Stimulated activated CD4-positive, alpha-beta T cell treated with anti-CD3 and anti-CD28 coated beads, TNF-alpha, amount 100 ng/mL, for 24 hours (primary cell): ENCODE measurements at places on chromosomes 2 and 18.

GRCh38 chr2:42978175-42978886 is 185.9 kb upstream of the HAAO start:
- DNase-seq = no peak

- no peak for DNase-seq
These were observed 479.3 kb upstream of the HS6ST1 start for GRCh38 chr2:128797937-128798336.

GRCh38 chr18:63367053-63367953 is at the start of gene KDSR:
Gene KDSR (minus strand): TSS chr18:63367206. CDS start chr18:63367118, 88 bp downstream.
- peak; percentile 83 for DNase-seq

DNA sequence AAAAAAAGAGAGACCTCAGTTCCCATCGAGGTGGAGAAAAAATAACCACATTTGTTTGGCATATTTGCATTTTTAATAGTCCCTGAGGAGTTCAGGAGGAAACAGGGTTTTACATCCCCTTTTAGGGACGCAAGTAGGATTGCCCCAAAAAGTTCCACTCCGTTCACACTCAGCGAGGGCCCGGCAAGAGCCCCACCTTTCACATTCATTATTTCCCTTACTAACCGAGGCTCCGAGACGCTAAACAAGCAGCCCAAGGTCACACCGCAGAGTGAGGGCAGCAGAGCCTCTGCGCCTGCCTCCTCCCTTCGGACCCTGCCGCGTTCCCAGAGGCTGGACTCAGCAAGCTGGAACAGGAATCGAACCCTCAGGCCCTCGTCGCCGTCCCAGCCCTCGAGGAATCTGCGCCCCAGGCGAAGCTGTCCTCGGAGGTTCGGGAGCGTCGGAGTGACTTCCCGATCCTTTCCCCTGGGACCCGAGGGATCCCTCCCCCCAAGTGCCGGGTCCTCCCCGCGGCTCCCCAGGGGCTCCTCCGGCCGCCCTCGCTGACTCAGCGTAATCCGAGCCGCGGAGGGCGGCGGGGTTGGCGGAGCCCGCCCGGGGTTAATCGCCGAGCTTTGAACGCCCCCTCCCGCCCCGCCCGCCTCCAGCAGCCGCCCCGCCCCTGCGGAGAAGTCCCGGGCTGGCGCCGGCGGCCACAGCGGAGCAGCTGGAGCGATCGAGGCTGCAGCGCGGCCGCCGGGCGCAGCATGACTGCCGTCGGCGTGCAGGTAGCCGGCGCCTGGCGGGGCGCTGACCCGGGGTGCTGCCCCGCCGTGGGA is at the start of gene TMEM37:
Gene TMEM37, plus strand, starts transcription at position 700 of the 821 bp plus-strand sequence. Its CDS starts 50 bp downstream, at position 750.
- DNase-seq = peak; percentile 5

- no peak for DNase-seq
These were observed 23.4 kb upstream of the PAX3 start for GRCh38 chr2:222322236-222322635.

- DNase-seq = no peak
These were observed 34.3 kb downstream of the MSH2 start for GRCh38 chr2:47437287-47437686.

- no peak for DNase-seq
These were observed 13.9 kb downstream of the AFTPH start for GRCh38 chr2:64537991-64538390.

GRCh38 chr18:23460285-23461273 is 7.5 kb downstream of the RIOK3 start:
- DNase-seq = no peak

DNA sequence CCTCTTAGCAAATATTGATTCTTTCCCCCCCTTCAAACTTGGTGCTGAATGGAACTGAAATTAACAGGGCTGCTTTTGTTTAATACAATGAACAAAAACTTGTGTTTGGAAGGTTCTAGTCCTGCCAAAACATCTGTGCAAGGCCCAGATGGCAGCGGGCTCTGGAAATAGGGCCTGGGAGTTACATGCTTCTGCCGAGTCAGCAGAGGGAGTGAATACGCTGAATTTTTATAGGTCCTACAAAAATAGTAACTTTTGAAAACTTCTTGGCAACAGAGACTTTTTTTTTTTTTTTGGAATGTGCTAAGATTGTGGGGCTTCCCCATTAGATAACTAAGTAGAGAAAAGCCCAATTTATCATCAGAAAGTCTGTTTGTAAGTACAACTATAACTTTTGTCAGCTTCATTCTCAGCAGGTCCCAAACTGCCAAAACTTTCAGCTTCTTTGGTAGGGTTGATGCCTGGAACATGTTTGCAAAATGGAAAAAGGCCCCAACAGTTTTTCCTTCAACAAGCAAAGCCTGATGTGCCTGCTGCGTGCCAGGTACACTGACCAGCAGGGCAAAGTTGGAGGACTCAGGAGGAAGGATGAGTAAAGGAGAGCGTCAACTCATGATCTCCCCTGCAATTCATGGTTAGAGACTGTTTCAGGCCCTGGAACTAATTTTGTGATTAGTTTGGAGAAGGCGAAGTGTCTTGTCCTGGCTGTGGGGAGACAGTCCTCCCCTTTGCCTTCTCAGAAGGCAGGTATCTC is 45.1 kb upstream of the HDAC4 start:
- DNase-seq = no peak

- DNase-seq = peak; percentile 80
These were observed 209.4 kb upstream of the TRIB2 start for GRCh38 chr2:12507295-12507694.

DNA sequence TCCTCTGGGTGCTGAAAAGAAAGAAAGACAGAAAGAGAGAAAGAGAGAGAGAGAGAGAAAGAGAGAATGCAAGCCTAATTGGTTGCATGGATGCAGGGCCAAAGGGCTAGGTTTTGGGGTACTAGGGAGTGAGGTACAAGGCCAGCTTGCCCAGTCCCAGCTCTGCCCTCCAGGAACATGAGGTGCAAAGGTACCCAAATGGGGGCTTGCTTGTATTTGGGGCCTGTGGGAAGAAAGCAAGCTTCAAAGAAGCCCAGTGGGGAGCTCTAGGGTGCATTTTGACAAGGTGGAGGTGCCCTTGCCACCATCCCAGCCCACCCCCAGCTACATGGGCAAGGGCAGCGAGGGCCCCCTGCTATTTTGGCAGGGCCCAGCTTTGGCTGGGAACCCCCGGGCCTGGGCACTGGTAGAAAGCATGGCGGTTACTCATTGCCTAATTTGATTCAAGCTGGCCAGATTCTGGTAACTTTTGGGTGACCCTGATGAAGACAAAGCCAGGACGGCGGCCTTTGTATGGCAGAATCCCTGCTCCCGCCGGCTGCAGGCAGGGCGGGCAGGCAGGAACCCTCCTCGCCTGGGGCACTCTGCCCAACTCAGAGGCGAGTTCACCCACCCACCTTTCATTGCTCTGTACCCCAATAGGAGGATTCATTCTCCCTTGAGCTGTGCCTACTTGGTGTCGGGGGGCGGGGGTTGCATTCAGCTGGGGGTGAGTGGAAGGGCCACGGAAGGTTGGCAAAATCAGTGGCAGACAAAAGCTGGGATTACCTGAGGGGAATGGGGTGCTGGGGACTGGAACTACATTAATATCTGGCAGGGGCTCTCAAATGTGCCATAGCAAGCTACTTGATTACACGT is 537 bp upstream of the HOXD4 start:
- DNase-seq = no peak

DNA sequence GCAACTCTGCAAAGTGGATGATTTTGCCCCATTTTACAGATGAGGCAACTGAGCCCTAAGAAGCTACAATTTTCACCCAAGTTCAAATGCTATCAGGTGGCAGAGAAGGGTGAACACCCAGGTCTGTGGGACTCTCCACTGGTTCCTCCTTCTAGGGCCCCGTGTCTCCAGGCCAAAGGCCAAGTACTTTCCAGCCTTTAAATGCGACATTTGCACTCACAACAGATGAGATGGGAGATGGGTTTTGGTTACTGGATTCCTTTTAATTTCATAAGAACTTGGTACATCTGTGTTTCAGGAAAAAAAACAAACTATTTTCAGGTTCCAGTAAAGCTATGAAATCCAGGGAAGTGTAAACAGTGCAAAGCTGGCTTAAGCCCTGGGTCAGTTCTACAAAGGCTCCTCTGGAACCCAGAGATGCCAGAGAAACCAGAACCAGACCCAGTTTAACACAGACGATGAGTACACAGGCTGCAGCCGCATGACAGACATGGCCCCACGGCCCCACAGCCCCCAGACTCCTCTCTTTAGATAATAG is 361.7 kb downstream of the ANAPC1 start:
- no peak for DNase-seq

DNA sequence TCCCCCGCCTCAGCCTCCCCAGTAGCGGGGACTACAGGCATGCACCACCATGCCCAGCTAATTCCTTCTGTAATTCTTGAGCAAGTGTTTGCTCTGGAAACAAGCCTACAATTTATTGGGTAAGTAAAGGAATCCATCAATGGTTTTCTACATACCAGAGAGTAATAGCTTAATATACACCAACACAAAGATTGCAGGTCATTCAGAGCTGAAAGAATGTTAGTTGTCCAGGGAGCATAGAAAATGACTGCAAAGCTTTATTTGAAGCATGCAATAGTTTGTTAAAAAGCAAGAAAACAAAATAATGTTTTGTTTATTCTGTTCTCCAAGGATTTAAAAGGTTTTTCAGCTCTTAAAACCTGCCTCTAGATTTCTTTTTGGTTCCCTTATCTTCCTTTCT is 5.6 kb downstream of the IDH1 start:
- no peak for DNase-seq

DNA sequence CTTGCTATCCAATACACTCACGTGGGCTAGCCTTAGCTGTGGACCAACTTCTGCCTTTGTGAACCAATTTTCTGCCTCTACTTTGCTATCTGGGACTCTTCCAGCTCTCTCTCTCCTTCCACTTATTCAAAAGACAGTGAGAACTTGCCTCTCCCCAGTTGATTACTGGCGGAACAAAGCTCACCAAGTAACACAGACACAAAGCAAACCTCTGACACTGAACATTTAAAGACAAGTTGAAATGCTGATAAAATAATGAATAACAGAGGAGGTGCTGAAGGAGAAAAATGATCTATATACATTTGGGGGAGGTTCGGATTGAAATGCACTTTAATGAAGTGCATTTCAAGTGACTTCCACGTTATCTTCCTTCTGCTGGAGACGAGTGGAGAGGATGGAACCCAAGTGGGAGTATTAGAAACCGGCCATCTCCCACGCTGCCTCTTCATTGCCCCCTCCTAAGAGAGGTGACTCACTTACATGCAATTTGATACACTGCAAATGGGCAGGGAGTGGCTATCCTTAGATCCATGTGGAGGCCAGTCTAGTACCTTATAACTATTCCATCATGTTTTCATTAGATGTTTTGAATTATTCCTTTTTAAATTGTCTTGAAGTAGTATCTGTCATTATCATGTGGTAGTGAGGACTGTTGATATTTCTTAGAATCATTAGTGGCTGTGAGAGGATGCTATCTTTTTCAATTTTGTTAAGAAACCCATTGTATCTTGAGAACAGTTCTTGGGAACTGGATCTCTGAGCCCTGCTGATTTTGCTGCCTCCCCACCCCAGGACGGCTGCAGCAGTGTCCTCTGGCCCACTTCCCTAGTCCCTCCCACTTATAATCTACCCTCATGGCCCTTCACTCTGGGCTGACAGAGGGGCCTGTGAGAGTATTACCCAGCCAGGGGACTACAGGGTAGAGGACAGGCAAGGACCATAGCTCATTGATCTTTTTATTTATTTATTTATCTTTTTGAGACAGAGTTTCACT is 6.0 kb upstream of the GLI2 start:
- no peak for DNase-seq

DNA sequence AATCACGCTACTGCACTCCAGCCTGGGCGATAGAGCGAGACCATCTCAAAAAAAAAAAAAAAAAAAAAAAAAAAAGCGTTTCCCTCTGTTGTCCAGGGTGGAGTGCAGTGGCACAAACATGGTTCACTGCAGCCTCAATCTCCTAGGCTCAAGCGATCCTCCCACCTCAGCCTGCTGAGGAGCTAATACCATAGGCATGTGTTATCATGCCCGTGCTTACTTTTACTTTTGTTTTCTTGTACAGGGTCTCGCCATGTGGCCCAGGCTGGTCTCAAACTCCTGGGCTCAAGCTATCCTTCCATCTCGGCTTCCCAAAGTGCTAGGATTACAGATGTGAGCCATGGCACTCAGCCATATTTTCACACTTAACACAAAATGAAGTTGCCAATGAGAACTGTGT is 37.5 kb downstream of the PSME4 start:
- DNase-seq = no peak

DNA sequence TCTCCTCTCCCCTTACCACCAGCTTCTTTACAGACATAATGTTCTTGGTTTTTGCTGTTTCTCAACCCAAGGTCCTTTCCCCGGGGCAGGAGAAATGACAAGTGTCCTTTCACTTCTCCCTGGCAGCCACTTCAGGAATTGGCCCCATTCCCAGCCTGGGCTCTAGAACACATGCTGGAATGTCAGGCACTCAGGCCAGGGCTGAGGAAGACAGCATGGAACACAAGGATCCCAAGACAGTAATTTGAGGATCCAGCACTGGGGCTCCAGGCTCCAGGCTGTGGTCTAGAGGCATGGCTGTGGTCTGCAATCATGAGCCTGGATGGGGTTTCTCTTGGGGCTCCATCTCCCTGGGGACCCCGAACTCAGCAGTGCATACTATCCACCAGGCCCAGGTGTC is 201.4 kb downstream of the CELF4 start:
- no peak for DNase-seq

DNA sequence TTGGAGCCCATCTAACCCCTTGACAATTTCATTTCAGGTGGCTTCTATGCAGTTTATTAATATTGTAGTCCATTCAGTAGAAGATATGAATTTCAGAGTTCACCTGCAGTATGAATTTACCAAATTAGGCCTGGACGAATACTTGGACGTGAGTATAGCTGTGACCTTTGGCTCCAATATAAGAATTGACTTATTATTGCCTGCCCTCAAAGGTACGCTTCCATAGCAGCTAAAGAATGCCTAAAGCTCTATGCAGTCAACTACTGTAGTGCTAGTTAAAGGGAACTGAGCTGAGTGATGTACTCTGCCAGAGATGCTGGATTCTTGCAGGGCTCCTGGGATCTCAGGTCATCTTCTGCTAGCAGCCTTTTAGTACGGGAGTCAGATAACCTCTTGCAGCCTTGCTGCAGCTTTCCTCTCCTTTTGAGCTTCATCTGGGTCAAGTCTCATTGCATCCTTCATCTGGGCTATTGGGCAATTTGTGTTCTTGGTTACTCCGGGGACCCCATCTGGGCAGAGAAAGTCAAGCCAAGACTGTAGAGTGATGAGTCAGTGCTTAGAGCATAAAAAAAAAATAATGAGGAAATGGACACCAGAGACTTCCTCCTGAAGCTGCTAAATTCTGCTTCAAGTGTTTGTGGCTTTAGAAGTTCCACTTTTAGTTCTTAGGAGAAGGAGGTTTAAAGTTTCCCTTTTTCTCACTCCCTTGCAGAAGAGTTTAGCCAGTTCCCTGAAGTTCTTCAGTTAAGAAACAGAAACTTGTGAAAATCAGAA is 105.6 kb downstream of the PRPF40A start:
- no peak for DNase-seq

DNA sequence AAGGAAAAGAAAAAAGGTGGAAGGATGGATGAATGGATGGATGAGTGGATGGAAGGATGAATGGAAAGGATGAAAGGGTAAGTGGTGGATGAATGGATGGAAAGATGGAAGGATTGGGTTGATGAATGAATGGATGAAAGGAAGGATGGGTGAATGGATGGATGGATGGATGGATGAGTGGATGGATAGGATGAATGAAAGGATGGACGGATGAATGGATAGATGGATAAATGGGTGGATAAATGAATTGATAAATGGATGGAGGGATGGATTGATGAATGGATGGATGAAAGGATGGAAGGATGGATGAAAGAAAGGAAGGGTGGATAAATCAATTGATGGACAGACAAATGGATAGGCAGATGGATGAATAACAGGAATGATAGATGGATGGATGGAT is 48.2 kb upstream of the OTOF start:
- DNase-seq = no peak
